Natural killer cell (primary cell): ENCODE measurements at places on chromosomes 5 and 9. TPM values are rescaled to one million over a fixed set of nuclear protein-coding genes. Genes with fewer than 3 reads are reported as not detected.

- no peak for DNase-seq
Measured at GRCh38 chr5:145903867-145904266, 31.1 kb upstream of the GRXCR2 start.

DNA sequence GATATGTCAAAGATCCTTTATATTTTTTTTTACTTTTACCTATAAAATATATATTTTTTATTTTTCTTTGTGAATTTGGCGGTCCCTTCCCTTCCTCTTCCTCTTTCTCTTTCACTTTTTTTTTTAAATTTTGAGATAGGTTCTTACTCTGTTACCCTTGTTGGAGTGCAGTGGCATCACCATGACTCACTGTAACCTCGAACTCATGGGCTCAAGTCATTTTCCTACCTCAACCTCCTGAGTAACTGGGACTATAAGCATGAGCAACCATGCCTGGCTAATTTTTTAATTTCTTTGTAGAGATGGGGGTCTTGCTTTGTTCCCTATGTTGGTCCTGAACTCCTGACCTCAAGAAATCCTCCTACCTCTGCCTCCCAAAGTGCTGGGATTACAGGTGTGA is 258.0 kb upstream of the CLINT1 start:
- DNase-seq = no peak

- no peak for DNase-seq
Measured at GRCh38 chr5:15885156-15885555, 294.4 kb downstream of the MARCHF11 start.

DNA sequence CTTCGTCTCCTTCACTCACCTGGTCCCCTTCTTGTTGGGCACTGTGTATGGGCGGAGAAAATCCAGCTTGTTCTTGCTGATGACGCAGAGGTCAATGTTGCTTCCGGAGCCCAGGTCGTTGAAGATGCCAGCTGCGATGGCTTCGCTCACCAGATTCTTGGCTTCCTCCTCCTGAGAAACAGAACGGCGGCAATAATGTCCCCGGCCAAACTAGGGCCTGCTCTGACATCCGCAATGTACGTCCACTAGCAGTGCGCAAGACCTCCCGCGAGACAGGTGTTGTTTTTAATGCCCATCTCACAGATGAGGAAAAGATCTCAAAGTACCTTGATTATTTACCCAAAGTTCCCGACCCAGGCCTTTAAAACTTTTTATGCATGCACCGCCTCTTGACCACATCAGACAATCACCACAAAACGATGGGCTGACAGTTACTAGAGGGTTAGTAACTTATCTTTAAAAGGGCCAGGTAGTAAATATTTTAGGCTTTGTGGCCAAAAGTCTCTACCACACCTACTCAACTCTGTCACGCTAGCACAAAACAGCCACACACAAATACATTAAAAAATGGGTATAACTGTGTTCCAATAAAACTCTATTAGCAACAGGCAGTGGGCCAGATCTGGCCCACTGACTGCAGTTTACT is 58.4 kb downstream of the PSMB7 start:
- DNase-seq = no peak

Gene SLCO4C1
- 31.2 TPM for total RNA-seq

DNA sequence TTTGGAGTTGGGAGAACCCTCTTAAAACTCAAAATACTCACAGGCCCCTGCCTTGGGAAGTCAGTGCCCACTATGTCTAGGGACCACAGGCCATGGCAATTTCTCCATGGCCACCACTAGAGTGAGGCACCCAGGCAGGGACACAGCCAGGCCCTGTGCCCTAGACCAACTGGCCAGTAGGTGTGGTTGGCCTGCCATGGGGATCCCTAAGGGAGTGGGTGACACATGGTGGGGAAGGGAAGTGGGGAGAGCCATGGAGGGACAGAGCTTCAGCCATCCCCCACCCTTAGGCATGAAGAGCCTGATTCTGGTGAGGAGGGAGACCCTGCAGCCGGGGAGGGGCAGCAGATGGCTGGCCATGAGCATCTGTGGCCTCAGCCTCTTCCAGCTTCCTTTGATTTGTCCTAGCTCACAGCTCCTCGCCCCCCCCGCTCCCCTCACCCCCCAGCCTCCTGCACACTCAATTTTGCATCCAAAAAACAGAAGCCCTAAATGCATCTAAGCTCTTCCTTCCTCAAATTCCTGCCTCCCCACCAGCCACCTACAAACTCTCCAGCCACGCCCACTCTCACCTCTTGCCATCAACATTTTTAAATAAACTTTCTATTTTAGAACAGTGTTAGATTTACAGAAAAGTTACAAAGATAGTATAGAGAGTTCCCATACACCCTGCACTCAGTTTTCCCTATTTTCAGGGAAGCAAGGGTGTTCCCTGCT is 1.6 kb upstream of the DBN1 start:
- DNase-seq = no peak
